ENCODE measurements at places on chromosomes 4 and X. TPM values are rescaled to one million over a fixed set of nuclear protein-coding genes. Genes with fewer than 3 reads are reported as not detected.

DNA sequence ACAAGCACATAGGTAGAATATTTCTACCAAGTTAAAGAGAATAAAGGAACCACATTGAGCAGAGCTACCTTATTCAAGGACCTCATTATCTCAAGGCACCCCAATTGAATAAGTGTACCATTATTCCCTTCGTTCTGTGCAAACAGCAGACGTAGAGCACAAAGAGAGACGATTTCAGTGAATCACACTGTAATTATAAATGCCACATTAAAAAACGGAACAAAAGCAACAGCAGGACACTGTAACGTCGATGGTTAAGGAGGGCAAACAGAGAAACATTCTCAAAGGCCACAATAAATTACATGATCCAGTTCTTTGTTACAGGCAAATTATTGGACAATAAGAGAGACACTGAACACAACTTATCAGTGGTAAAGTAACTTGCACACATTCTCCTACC lies 644.1 kb upstream of the TENM3 start:
- DNase-seq, result no peak

DNA sequence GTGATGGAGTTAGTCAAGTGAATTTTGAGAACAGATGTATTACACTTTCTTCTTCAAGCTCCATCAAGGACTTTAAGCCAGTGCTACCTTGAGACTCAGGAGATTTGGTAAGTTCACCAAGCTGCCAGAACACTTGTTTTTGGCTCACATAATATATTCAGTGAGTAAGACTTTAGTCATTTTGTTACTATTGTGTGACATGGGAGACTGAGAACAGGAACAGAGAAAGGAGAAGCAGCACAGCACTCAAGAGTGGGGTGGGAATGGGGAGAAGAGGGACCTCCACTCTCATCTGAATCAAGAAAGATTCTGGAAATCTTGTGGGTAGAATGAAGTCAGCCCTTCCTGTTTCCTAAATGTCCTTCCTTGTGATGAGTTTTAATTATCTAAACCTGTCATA lies 87.3 kb upstream of the TET2 start:
- no peak for DNase-seq

ABCE1 gene
- 137 TPM for total RNA-seq

DUSP9 gene
- total RNA-seq, result 8.6 TPM

- no peak for DNase-seq
Observed at GRCh38 chrX:137425273-137425902, 140.5 kb upstream of the ZIC3 start.

DNA sequence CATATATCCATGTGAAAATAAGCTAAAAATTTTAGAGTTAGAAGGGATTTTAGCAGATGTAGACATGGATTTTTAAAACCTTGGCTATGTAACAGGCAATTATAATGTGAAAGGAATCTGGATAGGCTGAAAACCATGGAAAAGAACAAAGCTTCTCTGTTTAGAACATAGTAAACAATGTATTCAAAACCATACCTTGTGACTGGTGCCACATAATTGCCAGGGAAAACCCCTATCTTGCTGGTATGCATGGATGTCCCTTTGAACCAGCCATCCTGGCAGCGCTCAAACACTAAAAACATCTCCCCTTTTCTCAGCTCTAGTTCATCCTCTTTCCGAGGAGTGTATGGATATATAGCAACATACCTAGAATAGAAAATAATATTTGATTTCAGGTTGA lies 110.6 kb upstream of the CBR4 start:
- DNase-seq, result no peak

TMPRSS11D gene
- not detected for total RNA-seq

- DNase-seq, result no peak
Observed at GRCh38 chr4:163536091-163536490, 41.6 kb downstream of the TMA16 start.

DNA sequence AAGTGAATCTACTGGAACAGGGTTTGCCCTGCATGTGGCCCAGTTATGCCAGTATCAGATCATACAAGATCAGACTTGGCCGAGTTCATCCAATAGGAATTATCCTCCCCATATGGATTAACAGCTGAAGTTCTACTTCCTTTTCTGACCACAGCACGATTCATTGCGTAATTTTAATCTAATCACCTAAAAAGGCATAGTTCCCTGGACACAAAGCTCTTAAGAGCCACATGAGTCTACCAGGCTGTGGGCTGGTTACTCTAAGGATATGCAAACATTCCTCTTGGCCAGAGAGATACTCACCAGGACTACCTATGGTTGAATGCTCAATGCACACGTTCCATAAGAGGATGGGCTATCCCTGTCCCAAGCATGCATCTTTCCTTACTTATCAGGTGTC lies 46.9 kb downstream of the CHST7 start:
- DNase-seq, result no peak

Measured in MG63 (cell line).